ENCODE measurements at places on chromosomes 6 and 20. TPM values are rescaled to one million over a fixed set of nuclear protein-coding genes. Genes with fewer than 3 reads are reported as not detected.

- no peak for DNase-seq
Observed at GRCh38 chr6:87341899-87342298, 2.7 kb upstream of the C6orf163 start.

DNA sequence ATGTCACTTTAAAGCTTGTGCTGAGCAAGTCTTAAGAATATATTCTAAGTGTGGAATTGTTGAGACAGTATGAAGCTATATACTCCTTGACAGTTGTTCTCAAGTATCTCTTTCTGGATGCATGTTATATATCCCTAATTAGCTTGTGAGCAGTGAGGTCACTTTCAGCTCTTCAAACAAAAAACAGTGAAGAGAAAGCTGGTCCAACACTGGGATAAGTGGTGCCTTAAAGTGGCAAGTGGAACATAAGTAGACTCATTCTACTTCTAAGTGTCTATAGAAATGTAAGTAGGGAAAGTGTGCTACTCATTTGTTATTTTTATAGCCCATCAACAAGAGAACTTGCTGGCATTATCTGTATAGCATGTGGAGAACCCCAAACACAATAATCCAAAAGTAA, 133.1 kb upstream of the BACH2 start:
- DNase-seq, result peak; percentile 4

DNA sequence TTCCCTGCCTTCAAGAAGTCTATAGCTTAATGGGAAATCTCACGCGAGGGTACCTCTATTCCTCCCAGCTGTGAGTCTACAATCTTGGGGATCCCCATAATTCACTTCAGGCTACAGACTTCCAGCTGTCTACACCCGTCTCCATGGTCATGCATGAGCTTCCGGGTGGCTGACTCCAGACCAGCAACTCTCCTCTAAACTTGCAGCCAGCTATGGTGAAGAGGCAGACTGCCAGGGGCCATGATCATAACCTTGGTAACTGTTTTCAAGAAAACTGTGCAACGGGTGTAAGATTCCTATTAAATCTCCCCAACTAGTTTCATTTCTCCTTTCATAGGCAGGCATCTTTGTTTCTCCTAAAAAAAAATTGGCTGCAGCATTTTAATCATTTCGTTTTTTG, 534.4 kb upstream of the CHD6 start:
- no peak for DNase-seq

GRCh38 chr20:37943501-37944455, 40.9 kb downstream of the VSTM2L start:
- no peak for DNase-seq

GRCh38 chr20:26214991-26215390, 518.3 kb upstream of the ZNF337 start:
- no peak for DNase-seq

DNA sequence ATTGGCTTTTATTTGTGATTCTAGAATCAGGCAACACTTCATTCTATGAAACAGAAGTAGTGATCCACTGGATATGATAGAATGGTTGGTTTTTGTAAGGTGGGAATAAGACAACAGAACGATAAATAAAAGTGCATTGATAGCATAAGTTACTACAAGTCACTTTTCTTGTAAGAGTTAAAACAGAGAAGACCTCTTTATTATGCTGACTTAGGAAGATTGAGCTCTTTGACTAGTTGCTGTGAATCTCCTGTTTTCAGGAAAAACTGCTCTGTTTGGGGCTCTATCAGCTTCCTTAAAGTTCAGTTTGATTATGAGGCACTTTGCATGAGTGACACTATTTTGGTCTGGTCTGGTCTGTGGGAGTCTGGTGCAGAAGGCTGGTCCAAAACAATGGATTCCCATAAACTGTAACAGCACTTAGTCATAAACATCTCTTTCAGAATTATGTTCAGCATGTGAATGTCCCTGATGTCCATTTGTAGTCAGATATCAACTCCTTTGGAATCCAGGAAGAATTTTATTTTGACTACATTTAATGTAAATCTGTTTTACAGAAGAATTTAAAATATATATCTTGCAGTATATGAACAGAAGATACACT, 35.0 kb upstream of the DSE start:
- no peak for DNase-seq

DNA sequence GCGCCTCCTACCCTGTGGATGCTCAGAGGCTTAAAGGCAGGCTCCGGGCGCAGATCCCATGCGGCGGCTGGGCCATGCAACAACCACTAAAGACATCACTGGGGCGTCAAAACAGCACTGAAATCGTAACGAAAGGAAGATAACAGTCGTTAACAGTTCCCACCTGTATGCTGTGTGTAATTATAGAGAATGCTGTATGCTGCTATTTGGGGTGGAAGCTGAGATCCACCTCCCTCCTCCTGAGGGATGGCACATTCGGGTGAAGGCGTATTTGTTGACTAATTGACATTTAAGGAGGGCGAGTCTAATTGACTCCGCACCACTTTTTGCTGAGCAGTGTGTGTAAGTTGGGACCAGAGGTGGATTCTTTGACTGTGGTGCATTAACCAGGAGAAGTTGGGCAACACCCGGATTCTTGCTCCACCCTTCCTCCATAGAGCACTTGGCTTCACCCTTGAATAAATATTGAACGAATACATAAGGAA, 687 bp downstream of the SLC35A1 start:
- DNase-seq, result peak; percentile 48

GRCh38 chr20:41413169-41413568, 46.6 kb upstream of the EMILIN3 start:
- DNase-seq, result no peak

GRCh38 chr6:89154131-89154530, 8.3 kb downstream of the PM20D2 start:
- no peak for DNase-seq

The GSTA4 gene
- 25.8 TPM for total RNA-seq

The TUBB2A gene
- 197 TPM for total RNA-seq

The CLVS2 gene
- total RNA-seq, result under 0.01 TPM

The MATN4 gene
- total RNA-seq, result 0.23 TPM

The TRIM15 gene
- total RNA-seq, result not detected

The PGC gene
- not detected for total RNA-seq

Data from LHCN-M2 (cell line).